ENCODE measurements at places on chromosomes 4 and X. TPM values are rescaled to one million over a fixed set of nuclear protein-coding genes. Genes with fewer than 3 reads are reported as not detected.

- H3K27ac ChIP-seq: no peak within 1 kb of the TSS
- H3K4me1 ChIP-seq: no peaks in the 10 kb centered on the region
- no peak within 1 kb of the TSS for H3K4me3 ChIP-seq
- H3K36me3 ChIP-seq: no peaks in the 10 kb centered on the region
- no peaks in the 10 kb centered on the region for H3K27me3 ChIP-seq
- no peak for DNase-seq
Measured at GRCh38 chrX:101078716-101079598, at the start of gene TMEM35A. Gene TMEM35A, plus strand, starts transcription at chrX:101078879. Its CDS starts 124 bp downstream, at chrX:101079003.

Gene ZNF827
- total RNA-seq: 9.8 TPM

GRCh38 chr4:87853108-87853507 is 20.3 kb downstream of the MEPE start:
- no peak overlapping the region for H3K4me3 ChIP-seq
- peaks cover 4% of the 10 kb centered on the region for H3K4me1 ChIP-seq
- DNase-seq: peak; percentile 67
- H3K36me3 ChIP-seq: no peaks in the 10 kb centered on the region
- H3K27ac ChIP-seq: no peak overlapping the region
- H3K27me3 ChIP-seq: no peaks in the 10 kb centered on the region

GRCh38 chr4:143667461-143667860 is 33.0 kb downstream of the FREM3 start:
- no peak overlapping the region for H3K4me3 ChIP-seq
- H3K4me1 ChIP-seq: no peaks in the 10 kb centered on the region
- no peaks in the 10 kb centered on the region for H3K27me3 ChIP-seq
- no peak overlapping the region for H3K27ac ChIP-seq
- no peaks in the 10 kb centered on the region for H3K36me3 ChIP-seq
- no peak for DNase-seq

DNA sequence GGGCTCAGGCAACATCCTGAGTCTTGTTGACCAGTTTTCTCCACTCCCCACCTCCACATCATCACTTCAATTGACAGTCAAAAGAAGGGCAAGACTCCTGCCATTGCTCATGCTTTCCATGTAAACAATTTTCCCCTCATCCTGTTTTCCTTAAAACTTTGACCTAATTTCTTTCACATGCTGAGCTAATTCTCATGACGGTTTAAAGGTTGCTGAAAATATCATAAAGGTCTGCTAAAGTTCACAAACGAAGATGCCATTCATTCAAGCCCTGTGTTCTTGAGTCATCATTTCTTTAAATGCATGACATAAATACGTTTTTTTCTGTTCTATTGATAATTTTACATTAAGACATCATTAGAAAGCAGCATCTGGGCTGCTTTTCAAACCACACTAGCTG is 353.9 kb downstream of the NKX6-1 start:
- no peak overlapping the region for H3K27ac ChIP-seq
- no peaks in the 10 kb centered on the region for H3K36me3 ChIP-seq
- H3K4me3 ChIP-seq: no peak overlapping the region
- no peaks in the 10 kb centered on the region for H3K4me1 ChIP-seq

Gene HERC5
- total RNA-seq: 2.6 TPM

GRCh38 chr4:185999207-185999606 is 69.7 kb upstream of the TLR3 start:
- no peak overlapping the region for H3K4me3 ChIP-seq
- no peak for DNase-seq
- H3K27ac ChIP-seq: no peak overlapping the region
- no peaks in the 10 kb centered on the region for H3K36me3 ChIP-seq
- H3K4me1 ChIP-seq: no peaks in the 10 kb centered on the region
- no peaks in the 10 kb centered on the region for H3K27me3 ChIP-seq

All from PC-3 (cell line).